ENCODE measurements at places on chromosomes 12 and 14.
A peak's percentile ranks its signal among the peaks of the same experiment; 100 is the strongest.

- peak; percentile 65 for DNase-seq
Measured at GRCh38 chr12:5921027-5921909, 23.8 kb downstream of the ANO2 start.

- DNase-seq: peak; percentile 95
Measured at GRCh38 chr14:73789989-73790581, 61.5 kb upstream of the PTGR2 start.

DNA sequence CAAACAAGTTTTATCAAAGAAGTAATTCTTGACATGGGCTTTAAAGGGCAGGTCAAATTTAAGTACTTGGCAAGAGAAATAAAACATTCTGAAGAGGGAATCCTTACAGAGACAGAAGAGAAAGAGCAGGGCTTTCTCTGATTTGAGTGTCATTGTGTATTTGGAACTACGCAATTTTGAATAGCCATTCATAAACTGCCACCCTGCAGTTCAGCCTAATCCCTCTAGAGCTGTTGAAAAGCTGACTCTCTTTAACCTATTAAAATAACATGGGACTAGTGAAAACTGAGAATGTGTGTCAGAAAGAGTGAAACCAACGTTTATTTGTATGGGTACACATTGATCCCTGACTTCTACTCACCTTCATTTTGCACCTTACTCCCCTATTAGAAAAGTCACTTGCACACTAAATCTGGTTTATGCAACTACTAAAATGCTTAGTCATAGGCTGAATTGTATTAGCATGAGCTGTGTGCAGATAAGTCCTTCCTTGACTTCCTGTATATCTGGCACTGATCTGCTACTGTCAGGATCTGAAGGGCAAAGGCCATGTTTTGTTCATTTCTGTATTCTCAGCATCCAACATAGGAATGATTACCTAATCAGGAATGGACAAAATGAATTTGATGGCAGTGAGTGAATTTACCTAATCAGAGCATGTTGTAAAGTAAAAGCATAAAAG lies 458.9 kb downstream of the NOVA1 start:
- no peak for DNase-seq

GRCh38 chr12:127145929-127146789 lies 1120.8 kb upstream of the TMEM132C start:
- no peak for DNase-seq

DNA sequence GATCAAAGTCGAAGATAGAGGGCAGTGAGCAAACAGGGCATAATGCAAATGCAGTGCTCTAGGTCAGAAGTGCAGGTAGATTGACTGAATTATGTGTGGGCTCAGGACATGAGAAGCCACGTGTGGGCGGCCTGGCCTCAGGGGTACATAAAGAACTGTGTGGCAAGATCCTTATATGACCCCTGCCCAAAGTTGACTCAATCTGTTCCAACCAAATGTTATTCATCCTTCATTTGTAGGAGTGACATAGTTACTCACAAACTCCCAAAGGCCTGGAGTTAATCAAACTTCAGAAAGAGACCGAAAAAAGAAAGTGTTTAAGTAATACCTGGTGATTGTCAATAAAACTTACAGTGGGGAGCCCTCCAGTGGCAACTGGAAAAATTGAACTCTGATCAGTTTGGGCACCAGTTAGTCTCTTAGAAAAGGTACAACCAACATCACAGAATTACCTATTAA lies 150.4 kb upstream of the FAR2 start:
- no peak for DNase-seq

- DNase-seq: no peak
Measured at GRCh38 chr14:58362798-58363412, 32.8 kb upstream of the TOMM20L start.

DNA sequence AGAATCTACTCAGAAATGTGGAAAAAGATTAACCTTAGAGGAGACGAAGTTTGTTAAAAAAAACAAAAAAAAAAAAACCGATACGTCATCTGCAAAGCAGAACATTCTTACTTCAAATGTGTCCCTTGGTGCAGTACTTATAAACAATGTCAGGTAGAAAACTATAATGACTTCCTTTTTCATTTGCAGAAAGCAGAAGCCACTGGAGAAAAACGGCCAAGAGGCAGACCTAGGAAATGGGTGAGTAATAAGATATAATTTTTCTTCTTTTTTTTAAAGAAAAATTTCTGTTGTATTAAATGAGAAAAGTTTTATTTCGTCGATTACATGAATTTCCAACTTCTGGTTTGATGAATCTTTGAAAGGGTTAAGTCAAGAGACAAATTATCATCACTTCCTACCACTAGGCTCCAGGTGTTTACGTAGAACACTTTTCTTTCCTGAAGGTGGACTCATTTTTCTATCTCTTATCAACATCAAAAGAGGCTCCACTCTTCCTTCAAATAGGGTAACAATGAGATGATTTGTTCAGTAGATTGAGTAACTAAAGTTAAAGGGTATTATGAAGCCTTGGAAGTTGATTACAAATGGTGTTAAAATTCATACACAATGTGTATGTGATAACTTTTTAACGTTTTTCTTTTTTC lies 14.2 kb downstream of the HMGA2 start:
- DNase-seq: no peak
